ENCODE measurements at places on chromosomes 5 and 9. TPM values are rescaled to one million over a fixed set of nuclear protein-coding genes. Genes with fewer than 3 reads are reported as not detected.

DNA sequence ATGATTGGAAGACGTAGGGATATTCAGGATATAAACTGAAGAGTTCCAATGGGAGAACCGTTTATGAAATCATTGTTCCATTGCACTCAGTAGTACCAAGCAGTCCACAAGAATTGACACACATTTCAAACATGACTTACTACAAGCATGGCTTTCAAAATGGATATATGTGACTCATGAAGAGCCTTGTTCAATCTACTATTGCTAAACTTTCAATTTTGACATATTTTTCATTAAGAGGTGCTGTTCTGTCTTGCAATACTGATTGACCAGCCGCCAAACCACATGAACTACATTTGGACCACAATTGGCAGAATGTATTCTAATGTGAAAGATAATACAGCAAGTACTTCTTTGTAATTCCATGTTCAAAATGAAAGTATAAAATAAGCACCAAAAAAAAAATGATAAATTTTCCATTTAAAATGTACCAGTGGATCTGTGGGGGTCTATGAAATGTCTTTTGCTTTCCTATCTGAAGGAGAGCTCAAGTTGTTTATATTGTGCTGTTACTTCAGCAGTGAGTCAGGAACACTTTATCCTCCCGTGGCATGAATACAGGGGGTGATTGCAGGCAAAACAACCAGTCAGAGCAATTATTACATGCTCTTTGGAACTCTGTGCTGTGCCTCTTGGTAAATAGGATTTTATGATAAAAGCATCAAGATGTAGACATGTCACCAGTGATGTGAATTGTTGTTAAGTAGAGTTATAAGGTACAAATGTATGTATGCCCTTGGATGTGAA lies 366.0 kb downstream of the ARRDC3 start:
- DNase-seq, result no peak

GRCh38 chr5:150214289-150214688 lies 24.4 kb downstream of the SLC6A7 start:
- DNase-seq, result peak; percentile 83

GRCh38 chr9:87771316-87772006 lies 45.5 kb downstream of the CTSL start:
- DNase-seq, result no peak

- no peak for DNase-seq
Observed at GRCh38 chr9:121768416-121769015, 117.1 kb downstream of the DAB2IP start.

GRCh38 chr5:90311401-90311800 lies 98.2 kb downstream of the CETN3 start:
- no peak for DNase-seq

DNA sequence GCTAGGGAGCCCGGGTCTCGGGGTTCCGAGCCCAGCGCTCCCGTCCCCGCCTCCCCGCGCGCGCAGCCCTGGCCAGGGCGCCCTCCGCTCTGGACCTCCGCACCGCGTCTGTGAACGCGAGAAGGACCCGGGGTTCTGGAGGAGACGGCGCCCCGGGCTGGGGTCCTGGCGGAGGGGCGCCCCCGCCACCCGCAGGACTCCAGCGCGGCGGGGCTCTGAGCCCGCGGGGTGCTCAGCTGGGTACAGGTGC lies 431 bp downstream of the TMOD1 start:
- DNase-seq, result no peak

DNA sequence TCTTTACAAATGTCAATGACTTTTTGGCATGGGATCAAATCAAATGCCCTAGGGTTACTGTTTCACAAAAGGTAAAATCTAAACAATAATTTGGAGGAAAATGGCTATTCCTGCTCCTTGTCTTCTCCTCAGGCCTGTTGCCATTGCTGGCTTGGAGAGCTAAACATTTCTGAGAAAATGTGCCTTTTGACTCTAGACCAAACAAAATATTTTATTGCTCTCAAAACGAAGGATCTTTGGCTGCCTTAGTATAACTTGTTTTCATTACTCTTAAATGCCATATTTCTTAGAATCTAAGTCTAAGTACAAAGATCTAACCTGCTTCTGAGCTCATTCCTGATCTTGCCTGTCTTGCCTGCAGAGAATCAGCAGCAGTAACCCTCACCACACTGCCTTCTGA lies 116.6 kb downstream of the MUSK start:
- peak; percentile 64 for DNase-seq

GRCh38 chr5:176365351-176366231 lies at the start of gene ARL10:
Gene ARL10 (plus strand): TSS chr5:176365487. CDS start chr5:176365564, 77 bp downstream.
- peak; percentile 43 for DNase-seq

- DNase-seq, result peak; percentile 65
Observed at GRCh38 chr5:79850316-79850822, 140.7 kb downstream of the MTX3 start.

GRCh38 chr5:90810211-90810610 lies 251.6 kb downstream of the ADGRV1 start:
- no peak for DNase-seq

- peak; percentile 26 for DNase-seq
Observed at GRCh38 chr9:125700791-125701190, 6.2 kb downstream of the MAPKAP1 start.

DNA sequence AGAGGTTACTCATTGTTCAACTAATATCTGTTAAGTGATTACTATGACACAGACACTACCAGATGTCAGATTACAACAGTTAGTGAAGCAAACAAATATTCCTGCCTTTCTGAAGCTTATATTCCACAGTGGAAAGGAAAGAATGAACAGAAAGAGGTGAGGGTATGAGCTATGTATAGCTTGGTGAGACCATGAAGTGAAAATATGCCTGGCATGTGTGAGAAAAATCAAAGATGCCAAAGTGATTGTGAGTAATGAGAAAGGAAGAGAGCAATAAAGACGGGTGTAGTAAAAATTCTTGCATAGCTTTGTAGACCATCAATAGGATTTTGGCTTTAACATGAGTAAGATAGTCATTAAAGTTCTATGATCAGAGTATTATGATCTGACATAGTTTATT lies 734.5 kb upstream of the NUDT12 start:
- DNase-seq, result no peak

DNA sequence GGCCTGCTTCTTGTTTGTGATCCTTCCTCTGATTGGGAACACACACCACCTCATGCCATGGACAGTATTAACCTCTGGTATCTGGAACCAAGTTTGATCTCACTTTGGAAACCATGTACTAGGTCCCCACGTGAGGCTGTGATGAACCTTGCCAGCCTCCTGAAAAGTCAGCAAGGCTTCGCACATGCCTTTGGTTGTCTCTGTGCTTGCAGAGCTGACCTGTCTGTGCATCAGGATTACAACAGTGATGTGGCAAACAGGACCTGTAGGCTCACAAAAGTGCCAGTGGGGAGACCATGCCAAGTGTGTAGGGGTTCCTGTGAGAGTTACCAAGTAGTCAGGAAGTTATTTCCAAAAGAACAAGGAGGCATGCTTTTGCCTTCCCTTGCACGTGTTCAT lies 1.4 kb downstream of the ACO1 start:
- DNase-seq, result no peak

GRCh38 chr9:124455820-124456219 lies 5.6 kb downstream of the ADGRD2 start:
- no peak for DNase-seq

GRCh38 chr5:112975721-112976431 lies 722 bp upstream of the DCP2 start:
- no peak for DNase-seq

DNA sequence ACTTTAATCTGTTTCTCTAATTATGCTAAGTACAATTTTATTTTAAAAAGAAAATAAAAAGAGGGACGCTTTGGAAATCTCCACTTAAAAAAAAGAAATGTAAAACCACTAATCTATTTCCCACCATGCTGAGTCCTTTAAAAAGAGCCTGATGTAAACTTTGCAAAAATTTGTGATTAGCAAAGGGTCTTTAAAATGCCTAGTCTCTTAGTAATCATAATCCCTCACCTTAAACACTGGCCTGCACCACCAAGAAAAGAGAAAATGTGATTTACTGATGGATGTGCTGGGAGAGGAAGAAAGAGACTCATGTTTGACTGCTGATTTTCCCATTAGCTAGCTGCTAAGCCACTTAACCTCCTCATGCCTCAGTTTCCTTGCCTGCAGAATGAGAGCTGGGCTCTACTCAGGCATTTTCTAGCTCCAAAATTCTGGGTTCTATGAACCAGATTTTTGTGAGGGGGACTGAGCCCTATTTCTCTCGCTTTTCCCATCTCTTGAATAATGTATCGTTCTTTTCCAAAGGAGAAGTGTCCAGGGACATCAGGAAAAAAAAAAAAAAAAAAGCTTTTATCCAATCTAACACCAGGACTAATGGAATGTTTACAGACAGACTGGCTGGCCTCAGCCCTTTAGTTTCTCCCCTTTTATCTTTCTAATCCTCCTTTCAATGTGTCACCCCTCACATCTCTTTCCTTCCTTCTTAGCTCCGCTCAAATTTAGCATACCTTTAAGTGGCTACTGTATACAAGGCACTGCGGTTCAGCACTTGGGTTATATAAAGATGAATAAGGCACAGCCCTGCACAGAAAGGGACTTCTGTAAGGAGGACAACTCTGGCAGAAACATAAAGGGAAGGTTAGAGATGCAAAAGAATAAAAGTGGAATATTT lies 312.4 kb downstream of the ARL15 start:
- DNase-seq, result no peak

DNA sequence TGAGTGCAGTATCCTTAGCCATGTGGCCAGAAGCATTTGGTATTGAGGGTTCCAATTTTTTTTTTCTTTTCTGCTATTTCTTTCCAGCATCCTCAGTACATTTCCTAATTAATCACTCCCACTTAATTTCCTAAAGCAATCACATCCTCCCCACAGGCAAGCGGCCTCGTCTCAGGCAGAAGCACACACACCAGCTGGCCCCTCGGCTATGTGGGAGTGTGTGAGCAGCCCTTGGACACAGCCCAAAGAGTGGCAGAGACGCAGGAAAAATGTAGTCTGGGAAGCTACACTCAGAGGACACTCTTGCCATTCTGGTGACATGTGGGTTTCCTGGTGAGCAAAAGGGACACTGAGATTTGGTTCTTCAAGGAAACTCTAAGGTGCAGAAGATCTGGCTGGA lies 20.7 kb downstream of the SLIT3 start:
- DNase-seq, result no peak

GRCh38 chr5:10726913-10727517 lies 34.0 kb downstream of the DAP start:
- no peak for DNase-seq

GRCh38 chr5:43367453-43367852 lies 44.7 kb downstream of the CCL28 start:
- DNase-seq, result no peak

DNA sequence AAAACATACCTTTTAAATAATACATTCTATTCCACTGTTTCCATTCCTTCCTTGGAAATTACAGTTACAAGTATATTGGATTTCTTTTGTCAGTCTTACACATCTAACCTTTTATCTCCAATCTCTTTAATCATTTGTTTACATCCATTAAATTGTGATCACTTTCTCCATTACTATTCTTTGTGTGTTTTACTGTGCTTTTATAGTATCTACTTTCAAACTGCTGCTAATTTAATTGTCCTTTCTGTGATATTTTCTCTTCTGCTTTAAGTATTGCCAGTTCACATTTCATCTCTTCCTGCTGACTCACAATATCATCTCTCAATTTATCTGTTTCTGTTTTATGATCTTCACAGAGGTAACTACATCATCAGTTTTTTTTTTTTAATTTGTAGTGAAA lies 39.6 kb downstream of the AGTPBP1 start:
- DNase-seq, result no peak

GRCh38 chr5:173175523-173175922 lies 31.2 kb downstream of the BNIP1 start:
- DNase-seq, result no peak

DNA sequence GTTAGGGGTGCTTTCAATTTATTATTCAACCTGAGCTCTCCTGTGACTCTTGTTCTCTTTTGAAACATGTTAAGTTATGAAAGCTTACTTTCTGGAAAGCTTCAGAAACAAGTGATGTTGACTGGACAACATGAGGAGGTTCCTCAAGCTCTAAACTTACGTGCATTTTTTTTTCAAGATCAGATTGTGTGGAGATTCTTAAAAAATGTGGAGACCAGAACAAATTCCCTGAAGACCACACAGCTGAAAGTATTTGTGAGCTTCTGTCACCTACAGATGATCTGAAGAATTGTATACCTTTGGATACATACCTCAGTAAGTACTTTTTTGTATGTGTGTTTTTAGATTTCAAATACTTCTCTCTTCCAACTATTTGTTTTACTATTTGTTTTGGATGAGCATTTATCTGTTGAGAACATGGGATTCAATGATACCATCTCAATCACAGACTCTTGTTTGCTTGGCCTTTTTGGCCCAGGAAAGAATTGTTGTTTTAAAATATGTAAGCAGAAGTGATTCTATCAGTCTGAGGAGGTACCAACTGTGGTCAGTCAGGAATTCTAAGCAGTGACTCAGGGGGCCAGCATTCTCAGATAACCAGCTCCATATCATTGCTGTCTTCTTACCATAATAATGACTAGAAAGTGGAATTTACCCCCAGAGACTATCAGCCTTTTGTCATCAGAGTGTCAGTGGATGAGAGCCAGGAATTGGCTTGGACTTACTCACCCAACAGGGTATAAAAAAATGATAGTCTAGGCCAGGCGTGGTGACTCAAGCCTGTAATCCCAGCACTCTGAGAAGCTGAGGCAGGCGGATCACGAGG lies 34.4 kb upstream of the GLIPR2 start:
- peak; percentile 100 for DNase-seq

- DNase-seq, result no peak
Observed at GRCh38 chr5:43677253-43677652, 74.3 kb downstream of the NNT start.

Gene PAXX
- total RNA-seq, result 18.3 TPM

Gene OCLN
- 3.0 TPM for total RNA-seq

Gene TMEM215
- total RNA-seq, result not detected

Gene GABRG2
- total RNA-seq, result not detected

Gene PAPPA
- total RNA-seq, result 80.5 TPM

Gene C5orf34
- 10.4 TPM for total RNA-seq

Data from fibroblast of the aortic adventitia (primary cell).